ENCODE measurements at places on chromosomes 4 and X. TPM values are rescaled to one million over a fixed set of nuclear protein-coding genes. Genes with fewer than 3 reads are reported as not detected.

DNA sequence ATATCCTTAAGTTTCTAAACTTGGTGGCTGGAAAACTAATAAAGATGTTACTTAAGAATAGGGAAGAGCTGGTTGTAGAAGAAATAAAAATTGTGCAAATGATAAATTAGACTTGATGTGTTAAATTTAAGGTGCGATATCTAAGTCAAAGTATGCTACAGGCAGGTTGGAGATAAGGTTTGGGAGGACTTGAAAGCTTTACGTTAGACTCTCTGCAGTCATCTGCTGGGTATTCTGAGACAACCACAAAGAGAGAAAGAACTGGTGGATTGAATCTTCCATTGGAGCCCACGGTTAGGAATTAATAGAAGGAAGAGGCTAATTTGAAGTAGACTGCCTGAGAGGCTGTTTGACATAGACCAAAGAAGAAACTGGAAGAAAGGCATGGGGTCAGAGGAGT lies 7.9 kb downstream of the SMAD1 start:
- DNase-seq, result no peak
- H3K4me3 ChIP-seq, result no peak overlapping the region
- H3K4me1 ChIP-seq, result peaks cover 27% of the 10 kb centered on the region
- H3K36me3 ChIP-seq, result no peaks in the 10 kb centered on the region
- H3K27ac ChIP-seq, result no peak overlapping the region
- no peaks in the 10 kb centered on the region for H3K27me3 ChIP-seq

- H3K4me3 ChIP-seq, result no peak overlapping the region
- no peaks in the 10 kb centered on the region for H3K4me1 ChIP-seq
- no peak for DNase-seq
- H3K27ac ChIP-seq, result no peak overlapping the region
These were observed 328.4 kb downstream of the CAMK2D start for GRCh38 chr4:113433116-113433515.

GRCh38 chrX:14505648-14506047 lies 23.7 kb upstream of the GLRA2 start:
- no peaks in the 10 kb centered on the region for H3K36me3 ChIP-seq
- no peaks in the 10 kb centered on the region for H3K4me1 ChIP-seq
- H3K27ac ChIP-seq, result no peak overlapping the region
- no peaks in the 10 kb centered on the region for H3K27me3 ChIP-seq

DNA sequence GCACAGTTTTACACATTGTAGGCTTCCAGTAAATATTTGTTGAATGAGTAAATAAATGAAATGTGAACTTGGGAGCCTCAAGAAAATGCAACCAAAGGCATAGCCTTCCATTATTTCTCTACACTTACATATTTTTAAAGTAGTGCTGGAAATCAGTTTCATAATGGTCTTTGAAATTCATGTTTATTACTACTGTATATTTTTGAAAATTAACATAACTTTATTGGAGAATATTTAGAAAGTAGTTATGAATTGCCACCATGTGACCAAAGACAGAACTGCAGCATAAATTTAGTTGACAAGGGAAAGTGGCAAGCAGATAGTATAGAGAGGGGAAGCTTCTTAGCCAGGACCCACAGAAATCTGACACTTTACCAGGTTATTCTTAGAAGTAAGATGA lies 6.4 kb downstream of the TCEAL8 start:
- H3K4me1 ChIP-seq, result no peaks in the 10 kb centered on the region
- no peaks in the 10 kb centered on the region for H3K36me3 ChIP-seq
- DNase-seq, result no peak
- H3K27me3 ChIP-seq, result no peaks in the 10 kb centered on the region
- H3K27ac ChIP-seq, result no peak overlapping the region
- no peak overlapping the region for H3K4me3 ChIP-seq

- no peak for DNase-seq
- H3K36me3 ChIP-seq, result no peaks in the 10 kb centered on the region
- no peak overlapping the region for H3K4me3 ChIP-seq
These were observed 995.3 kb upstream of the GRIA3 start for GRCh38 chrX:122188751-122189150.

GRCh38 chrX:152614791-152615190 lies 22.9 kb upstream of the GABRQ start:
- H3K4me1 ChIP-seq, result no peaks in the 10 kb centered on the region
- H3K27me3 ChIP-seq, result no peaks in the 10 kb centered on the region
- DNase-seq, result no peak
- H3K27ac ChIP-seq, result no peak overlapping the region

DNA sequence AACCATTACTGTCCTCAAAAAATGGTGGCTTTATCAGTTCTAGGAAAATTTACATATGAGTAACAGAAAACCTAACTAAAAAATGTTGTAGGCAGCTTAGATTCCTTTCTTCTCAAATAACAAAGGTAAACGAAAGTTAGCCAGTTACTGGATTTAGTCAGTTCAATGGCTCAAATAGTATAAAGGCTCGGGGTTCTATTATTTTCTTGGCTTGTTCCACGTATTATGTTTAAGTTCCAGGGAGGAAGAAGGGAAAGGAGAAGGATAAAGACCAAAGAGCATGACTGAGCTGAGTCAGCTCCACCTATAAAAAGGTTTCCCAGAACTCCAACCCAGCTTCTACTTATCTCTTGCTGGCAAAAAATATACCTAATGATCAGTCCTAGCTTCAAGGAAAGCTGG lies 41.0 kb upstream of the MAB21L2 start:
- DNase-seq, result no peak
- H3K4me3 ChIP-seq, result no peak overlapping the region

- no peaks in the 10 kb centered on the region for H3K4me1 ChIP-seq
- no peaks in the 10 kb centered on the region for H3K36me3 ChIP-seq
- H3K27ac ChIP-seq, result no peak overlapping the region
These were observed 7.3 kb upstream of the JAKMIP1 start for GRCh38 chr4:6207602-6208001.

Gene EIF2S3
- 173 TPM for total RNA-seq

Gene SPACA5
- not detected for total RNA-seq

Gene USP17L24
- not detected for total RNA-seq

Gene FAM200B
- total RNA-seq, result 44.0 TPM

Data from kidney (tissue), 22 donors.